ENCODE measurements at places on chromosomes 2 and 18. TPM values are rescaled to one million over a fixed set of nuclear protein-coding genes. Genes with fewer than 3 reads are reported as not detected.

Gene SERPINB10
- total RNA-seq, result 3.4 TPM

Gene UPP2
- not detected for total RNA-seq

Gene NAT8
- total RNA-seq, result not detected

Gene FLACC1
- not detected for total RNA-seq

Gene CNGA3
- total RNA-seq, result 0.05 TPM

Gene GREB1
- total RNA-seq, result 0.34 TPM

Gene NT5C1B
- total RNA-seq, result not detected

All from mammary microvascular endothelial cell (primary cell).